ENCODE measurements at places on chromosomes 4 and X. TPM values are rescaled to one million over a fixed set of nuclear protein-coding genes. Genes with fewer than 3 reads are reported as not detected.

DNA sequence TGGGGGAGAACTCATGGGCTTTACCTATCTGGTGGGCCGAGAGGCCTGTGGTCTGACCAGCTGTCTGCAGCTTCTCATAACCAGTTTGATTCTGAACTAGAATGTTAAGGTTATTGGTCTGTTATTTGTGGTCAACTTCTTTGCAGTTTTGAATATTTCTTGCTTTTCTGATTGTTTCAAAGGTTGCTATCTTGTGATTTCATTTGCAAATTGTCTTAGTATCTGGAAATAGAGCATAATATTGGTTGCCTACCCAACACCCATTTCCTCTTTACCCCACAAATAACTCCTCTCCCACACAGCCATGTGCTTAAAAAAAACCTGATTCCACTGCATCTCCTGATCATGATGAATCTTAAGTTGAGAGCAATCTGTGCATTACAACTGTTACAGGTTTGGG lies 39.1 kb upstream of the BMP2K start:
- no peak for DNase-seq

GRCh38 chr4:11079171-11079570 lies 349.5 kb downstream of the HS3ST1 start:
- no peak for DNase-seq

DNA sequence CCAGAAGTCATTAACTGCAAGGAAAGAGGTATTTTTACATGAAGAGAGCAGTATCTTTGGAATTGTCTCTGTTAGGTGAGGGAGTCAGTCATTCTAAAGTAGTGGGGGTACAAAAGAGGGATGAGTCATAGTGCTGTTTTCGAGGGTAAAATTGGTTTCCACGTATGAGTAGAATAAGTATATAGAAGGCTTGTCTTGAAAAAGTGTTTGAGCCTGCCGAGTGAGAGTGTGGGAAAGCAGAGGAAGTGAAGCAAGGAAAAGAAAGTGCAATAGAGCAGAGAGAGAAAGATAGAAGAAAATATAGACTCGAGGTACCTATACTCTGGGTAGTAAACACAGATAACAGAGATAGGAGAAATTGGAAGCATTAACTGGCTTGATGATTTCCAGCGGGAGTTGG lies 696.4 kb downstream of the DMD start:
- no peak for DNase-seq

CCDC149 gene
- 26.1 TPM for polyA plus RNA-seq

- DNase-seq, result no peak
Measured at GRCh38 chr4:141121101-141121500, 12.2 kb downstream of the RNF150 start.

GRCh38 chr4:147326591-147326990 lies 154.3 kb upstream of the EDNRA start:
- DNase-seq, result no peak

P2RY10 gene
- polyA plus RNA-seq, result 0.33 TPM

DNA sequence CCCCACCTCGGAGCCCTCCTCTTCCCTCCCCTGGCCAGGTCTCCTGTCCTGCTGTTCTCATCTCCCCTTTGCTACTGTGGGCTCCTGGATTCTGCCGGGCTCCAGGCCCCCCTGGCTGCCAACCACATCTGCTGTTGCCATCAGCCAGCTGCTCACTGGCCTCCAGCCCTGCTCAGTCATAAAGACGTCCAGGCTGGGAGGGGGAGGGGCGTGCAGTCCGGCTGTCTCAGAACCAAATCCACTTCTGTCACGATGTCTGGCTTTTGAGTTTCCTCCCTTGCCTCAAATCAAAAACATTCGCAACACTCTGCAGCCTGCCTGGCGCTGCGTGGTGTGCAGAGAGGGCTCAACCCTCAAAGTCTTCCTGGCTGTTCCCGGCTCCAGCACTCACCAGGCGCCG lies 7.1 kb downstream of the RASL11B start:
- peak; percentile 65 for DNase-seq

DNA sequence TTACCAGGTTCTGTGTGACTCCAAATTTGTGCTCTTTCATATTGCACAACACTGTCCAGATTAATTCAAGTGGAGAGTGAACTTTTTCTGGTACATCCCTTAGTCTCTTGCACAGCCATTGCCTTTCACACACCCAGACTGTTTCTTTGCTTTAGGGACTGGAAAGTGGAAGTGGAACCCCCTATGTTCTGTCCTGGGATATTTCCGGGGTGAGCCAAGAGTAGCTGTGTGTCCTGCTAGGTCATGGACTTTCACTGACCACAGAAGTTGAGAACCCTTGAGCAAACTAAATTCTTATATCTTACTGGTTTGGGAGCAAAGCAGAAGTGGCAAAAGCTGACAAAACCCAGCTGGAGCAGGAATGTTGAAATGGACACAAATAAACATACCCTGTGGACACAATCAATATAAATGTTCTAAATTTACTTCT lies 10.3 kb upstream of the VSIG4 start:
- peak; percentile 1 for DNase-seq
